ENCODE measurements at places on chromosomes 5 and 9.

- no peak for DNase-seq
Observed at GRCh38 chr5:56506211-56506965, 273.3 kb upstream of the ANKRD55 start.

DNA sequence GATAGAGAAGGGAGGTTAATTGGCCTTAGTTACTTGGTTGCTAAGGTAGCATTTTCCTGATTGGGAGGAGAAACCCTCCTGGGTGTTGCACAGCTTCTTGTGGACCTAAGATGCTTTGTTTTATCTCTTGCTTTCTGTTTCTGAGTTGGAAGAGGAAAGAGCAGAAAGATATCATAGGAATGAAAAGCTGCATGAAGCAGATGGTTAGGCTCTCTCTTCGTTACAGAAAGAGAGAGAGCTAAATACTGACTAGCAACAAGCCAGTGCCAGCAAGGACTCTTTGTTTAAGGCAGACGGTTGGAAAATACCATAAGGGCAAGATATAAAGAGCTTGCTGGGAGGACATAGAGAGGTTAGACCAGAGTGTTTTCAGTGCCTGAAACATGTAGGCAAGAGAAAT is 103.1 kb downstream of the ATG10 start:
- no peak for DNase-seq

GRCh38 chr5:126096442-126097006 is 326.7 kb upstream of the GRAMD2B start:
- no peak for DNase-seq

GRCh38 chr9:130159057-130159456 is 13.1 kb upstream of the NCS1 start:
- DNase-seq, result no peak

GRCh38 chr5:80600943-80601693 is 31.0 kb upstream of the ANKRD34B start:
- no peak for DNase-seq

All from activated naive CD4-positive, alpha-beta T cell treated with anti-CD3 and anti-CD28 coated beads, Interleukin-2, amount 50 U/mL, for 16 hours (primary cell).